ENCODE measurements at places on chromosomes 5 and 9. TPM values are rescaled to one million over a fixed set of nuclear protein-coding genes. Genes with fewer than 3 reads are reported as not detected.

PCA3 gene
- not detected for total RNA-seq

- no peak overlapping the region for H3K4me3 ChIP-seq
- H3K36me3 ChIP-seq = no peaks in the 10 kb centered on the region
- H3K27me3 ChIP-seq = no peaks in the 10 kb centered on the region
- H3K4me1 ChIP-seq = no peaks in the 10 kb centered on the region
- H3K27ac ChIP-seq = no peak overlapping the region
Observed at GRCh38 chr9:3856592-3856991, 330.8 kb upstream of the RFX3 start.

DNA sequence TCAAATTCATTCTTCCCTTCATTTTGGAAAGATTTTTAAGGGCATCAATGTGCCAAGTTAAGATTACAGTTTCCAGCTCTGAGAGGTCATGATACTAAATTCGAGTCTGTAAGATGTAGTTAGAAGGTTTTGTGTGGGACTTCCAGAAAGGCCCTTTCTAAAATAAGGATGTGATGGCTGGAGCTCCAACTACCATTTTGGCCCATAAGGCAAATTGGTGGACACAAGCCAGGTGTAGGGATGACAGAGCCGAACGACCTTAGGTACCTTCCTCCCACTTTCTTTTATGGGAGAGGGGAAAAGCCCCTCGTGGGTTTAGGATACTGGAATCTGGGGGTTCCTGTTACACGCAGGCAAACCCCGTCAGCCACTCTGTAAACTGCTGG, 54.3 kb upstream of the PTPDC1 start:
- peaks cover 29% of the 10 kb centered on the region for H3K4me1 ChIP-seq
- no peak for DNase-seq
- no peaks in the 10 kb centered on the region for H3K36me3 ChIP-seq
- peak overlapping the region; percentile 92 for H3K4me3 ChIP-seq

RALGPS1 gene
- total RNA-seq = 2.2 TPM

GRCh38 chr5:52825826-52826225, 38.1 kb downstream of the ITGA1 start:
- no peak overlapping the region for H3K4me3 ChIP-seq
- H3K27ac ChIP-seq = no peak overlapping the region
- peaks cover 5% of the 10 kb centered on the region for H3K4me1 ChIP-seq
- no peak for DNase-seq

- H3K36me3 ChIP-seq = no peaks in the 10 kb centered on the region
- DNase-seq = peak; percentile 36
- no peaks in the 10 kb centered on the region for H3K4me1 ChIP-seq
- no peaks in the 10 kb centered on the region for H3K27me3 ChIP-seq
Observed at GRCh38 chr9:13088720-13089427, 190.6 kb downstream of the MPDZ start.

STKLD1 gene
- 2.2 TPM for total RNA-seq

DNA sequence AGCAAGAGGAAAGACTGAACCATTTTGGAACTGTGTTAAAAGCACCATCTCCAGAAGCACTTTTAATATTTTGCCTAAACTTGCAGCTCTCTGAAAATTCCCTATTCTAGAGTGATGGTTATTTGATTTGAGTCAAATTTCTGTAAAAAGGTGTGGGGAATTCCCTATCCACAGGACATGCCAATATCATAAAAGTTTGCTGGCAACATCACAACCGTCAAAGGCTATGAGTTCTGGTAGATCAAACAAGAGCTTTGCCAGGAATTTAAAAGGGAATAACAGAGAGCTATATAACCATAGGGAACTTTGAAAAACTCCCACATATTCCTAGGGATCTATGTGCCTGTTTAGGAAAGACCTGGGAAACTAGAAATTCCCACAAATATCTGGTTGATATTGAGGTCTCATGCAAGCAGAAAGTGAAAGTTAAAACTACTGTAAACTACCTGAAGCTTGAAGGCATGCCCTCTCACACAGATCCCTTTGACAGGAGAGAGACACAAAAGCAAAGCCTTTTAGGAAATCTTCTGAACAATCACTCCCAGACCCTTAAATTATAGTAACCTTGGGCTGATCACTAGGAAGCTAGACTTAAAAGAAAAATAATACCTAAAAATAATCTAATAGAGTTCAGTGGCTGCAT, 549.9 kb downstream of the ANXA1 start:
- H3K27me3 ChIP-seq = no peaks in the 10 kb centered on the region
- H3K4me1 ChIP-seq = no peaks in the 10 kb centered on the region
- no peaks in the 10 kb centered on the region for H3K36me3 ChIP-seq
- DNase-seq = no peak
- H3K4me3 ChIP-seq = no peak overlapping the region
- no peak overlapping the region for H3K27ac ChIP-seq

DNA sequence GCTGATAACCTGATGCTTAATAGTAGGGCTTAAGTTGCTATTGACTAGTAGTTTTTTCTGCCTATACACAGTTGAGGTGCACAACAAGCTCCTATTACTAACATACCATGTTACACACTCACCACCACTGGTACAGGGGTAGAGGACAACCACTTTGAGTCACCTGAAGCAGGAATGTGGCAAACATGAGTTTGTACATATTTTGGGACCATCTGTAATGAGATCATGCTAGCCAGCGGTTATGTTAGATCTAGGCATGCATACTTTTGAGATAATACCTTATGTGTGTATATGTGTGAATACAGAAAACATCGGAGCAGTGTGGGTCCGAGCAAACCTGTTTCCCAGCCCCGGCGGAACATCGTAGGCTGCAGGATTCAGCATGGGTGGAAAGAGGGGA, 72.8 kb upstream of the NXNL2 start:
- H3K4me1 ChIP-seq = peaks cover 7% of the 10 kb centered on the region
- no peaks in the 10 kb centered on the region for H3K27me3 ChIP-seq
- H3K4me3 ChIP-seq = no peak overlapping the region
- DNase-seq = no peak

PCDHGA7 gene
- 0.31 TPM for total RNA-seq

- H3K4me1 ChIP-seq = peaks cover 27% of the 10 kb centered on the region
- H3K27ac ChIP-seq = peak overlapping the region; percentile 16
- peak; percentile 57 for DNase-seq
- no peaks in the 10 kb centered on the region for H3K27me3 ChIP-seq
- no peaks in the 10 kb centered on the region for H3K36me3 ChIP-seq
- peak overlapping the region; percentile 15 for H3K4me3 ChIP-seq
Observed at GRCh38 chr9:108727580-108728111, 128.1 kb downstream of the ACTL7B start.

GRCh38 chr5:60018091-60018490, 124.6 kb upstream of the PDE4D start:
- H3K27ac ChIP-seq = no peak overlapping the region
- no peaks in the 10 kb centered on the region for H3K27me3 ChIP-seq

DNA sequence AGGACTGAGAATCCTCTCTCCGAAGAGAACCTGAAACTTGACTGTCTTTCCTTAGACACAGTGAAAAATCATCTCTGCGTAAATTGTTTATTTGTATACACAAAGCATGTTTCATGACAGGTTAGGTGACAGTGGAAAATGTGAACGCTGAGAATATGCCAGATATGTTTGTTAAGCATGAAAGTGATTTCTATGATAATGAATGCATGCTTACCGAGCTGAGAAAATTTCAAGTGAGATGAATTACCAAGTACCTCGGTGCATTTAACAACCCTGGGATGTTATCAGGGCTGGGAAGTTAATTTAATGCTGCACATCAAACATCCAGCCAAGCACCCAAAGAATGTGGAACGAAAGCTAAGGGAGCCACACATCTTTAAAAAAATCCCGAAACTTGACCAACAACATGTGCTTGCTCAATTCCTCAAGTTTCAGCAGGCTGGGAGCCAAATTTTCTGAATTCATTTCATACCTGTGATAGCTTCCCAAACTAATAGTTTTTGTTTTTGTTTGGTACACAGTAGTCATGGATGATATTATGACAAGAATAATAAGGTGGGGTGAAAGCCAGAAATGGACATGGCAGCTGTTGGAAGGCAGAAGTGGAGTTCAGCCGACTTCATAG, 336.9 kb downstream of the ARHGEF28 start:
- no peaks in the 10 kb centered on the region for H3K36me3 ChIP-seq
- H3K4me3 ChIP-seq = no peak overlapping the region
- H3K27ac ChIP-seq = no peak overlapping the region
- no peaks in the 10 kb centered on the region for H3K27me3 ChIP-seq

DNA sequence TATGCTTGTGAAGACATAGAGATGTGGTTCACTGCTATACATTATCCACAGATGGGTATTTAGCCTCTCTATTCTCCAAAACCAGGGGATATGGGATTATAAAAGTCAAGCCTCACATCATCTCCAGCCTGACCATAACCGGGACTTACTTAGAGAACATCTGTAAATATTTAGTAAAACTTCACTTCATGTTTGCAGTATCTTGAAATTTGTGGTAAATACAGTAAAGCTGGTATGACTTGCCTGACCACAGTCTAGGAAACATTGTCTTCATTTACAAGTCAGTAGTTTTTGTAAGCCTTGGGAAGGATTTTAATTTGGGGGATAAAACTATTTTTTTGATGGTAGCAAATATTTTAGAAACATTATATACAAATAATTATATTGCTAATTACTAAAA, 64.2 kb downstream of the MAST4 start:
- H3K4me1 ChIP-seq = no peaks in the 10 kb centered on the region
- no peak for DNase-seq
- no peak overlapping the region for H3K4me3 ChIP-seq
- H3K27me3 ChIP-seq = no peaks in the 10 kb centered on the region

All from HepG2 (cell line).